ENCODE measurements at places on chromosomes 2 and 18. TPM values are rescaled to one million over a fixed set of nuclear protein-coding genes. Genes with fewer than 3 reads are reported as not detected.

The SCN7A gene
- 2.2 TPM for total RNA-seq

The REG3G gene
- not detected for total RNA-seq

The DOK6 gene
- total RNA-seq: 5.1 TPM

The COBLL1 gene
- 110 TPM for total RNA-seq

The MROH2A gene
- not detected for total RNA-seq

GRCh38 chr2:54295911-54296310 is 39.9 kb upstream of the TSPYL6 start:
- H3K4me3 ChIP-seq: no peak overlapping the region
- no peak overlapping the region for H3K27ac ChIP-seq
- peaks cover 8% of the 10 kb centered on the region for H3K27me3 ChIP-seq
- no peaks in the 10 kb centered on the region for H3K36me3 ChIP-seq

DNA sequence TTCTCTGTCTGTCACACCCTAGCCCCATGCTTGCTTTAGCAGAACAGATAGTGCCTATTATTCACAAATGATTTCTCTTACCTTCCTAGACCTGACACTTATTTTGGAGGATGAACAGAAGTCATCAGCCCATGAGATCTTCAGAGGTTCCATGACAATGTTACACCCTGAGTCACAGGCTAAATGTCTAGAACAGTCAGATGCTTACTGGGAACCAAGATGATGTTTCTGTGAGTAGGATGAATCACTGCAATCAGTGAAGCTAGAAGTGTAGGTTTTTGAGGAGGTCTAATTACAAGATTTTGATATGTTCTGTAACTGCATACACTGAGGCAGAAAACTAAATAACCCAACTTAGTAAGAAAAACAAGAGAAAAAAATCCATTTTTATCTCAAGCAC is 123.0 kb upstream of the THUMPD2 start:
- no peak overlapping the region for H3K27ac ChIP-seq
- H3K4me3 ChIP-seq: no peak overlapping the region
- no peak for DNase-seq
- peaks cover 29% of the 10 kb centered on the region for H3K27me3 ChIP-seq

DNA sequence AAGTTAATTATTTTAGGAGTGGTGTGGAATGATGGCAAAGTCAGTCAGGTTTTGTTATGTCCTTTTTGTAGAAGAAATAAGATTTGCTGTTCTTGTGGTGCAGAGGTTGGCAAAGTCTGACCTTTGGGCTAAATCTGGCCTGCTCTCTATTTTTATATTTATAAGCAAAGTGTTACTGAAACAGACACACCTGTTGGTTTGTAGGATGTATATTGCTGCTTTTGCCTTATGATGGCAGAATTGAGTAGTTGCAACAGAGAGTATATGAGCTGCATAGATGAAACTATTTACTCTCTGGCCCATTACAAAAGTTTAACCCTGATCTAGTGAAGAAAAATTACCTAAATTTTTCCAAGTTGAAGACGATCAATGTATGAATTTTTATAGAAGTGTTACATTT is 34.1 kb upstream of the KCNJ13 start:
- no peak overlapping the region for H3K4me3 ChIP-seq
- peaks cover 40% of the 10 kb centered on the region for H3K36me3 ChIP-seq
- DNase-seq: no peak
- H3K27me3 ChIP-seq: no peaks in the 10 kb centered on the region
- H3K27ac ChIP-seq: no peak overlapping the region

- no peak overlapping the region for H3K27ac ChIP-seq
- no peak for DNase-seq
Observed at GRCh38 chr2:107822302-107822701, 4.4 kb upstream of the RGPD4 start.

DNA sequence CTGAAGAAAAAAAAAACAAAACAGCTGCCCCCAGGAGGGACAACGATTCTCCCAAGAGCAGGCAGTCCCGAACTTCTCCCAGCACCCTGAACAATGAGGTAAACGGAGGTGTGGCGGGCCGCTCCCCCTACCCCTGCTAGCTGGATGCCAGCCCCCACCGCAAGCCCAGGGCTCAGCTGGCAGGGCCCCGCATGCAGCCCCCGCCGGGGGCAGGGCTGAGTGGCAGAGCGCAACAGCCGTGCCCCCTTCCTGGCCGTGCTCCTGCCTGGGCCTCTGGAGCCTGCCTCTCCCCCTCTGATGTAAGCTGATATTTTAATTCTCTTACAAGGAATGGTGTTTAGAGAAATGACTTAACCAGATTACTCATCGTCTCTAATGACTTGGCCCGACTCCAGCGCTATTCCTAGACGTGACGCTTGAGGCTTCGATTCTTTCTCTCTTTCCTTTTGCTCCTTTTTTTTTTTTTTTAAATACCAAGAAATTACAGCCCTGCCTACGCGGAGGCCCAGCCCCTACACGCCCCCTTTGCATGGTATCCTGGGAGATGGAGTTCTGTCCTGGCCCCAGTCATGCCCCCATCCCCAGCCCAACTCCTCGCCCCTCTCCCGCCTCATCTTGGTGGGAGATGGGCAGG is 4.6 kb upstream of the ARID5A start:
- H3K27ac ChIP-seq: peak overlapping the region; percentile 89
- peak overlapping the region; percentile 61 for H3K4me3 ChIP-seq
- DNase-seq: peak; percentile 84
- no peaks in the 10 kb centered on the region for H3K36me3 ChIP-seq

DNA sequence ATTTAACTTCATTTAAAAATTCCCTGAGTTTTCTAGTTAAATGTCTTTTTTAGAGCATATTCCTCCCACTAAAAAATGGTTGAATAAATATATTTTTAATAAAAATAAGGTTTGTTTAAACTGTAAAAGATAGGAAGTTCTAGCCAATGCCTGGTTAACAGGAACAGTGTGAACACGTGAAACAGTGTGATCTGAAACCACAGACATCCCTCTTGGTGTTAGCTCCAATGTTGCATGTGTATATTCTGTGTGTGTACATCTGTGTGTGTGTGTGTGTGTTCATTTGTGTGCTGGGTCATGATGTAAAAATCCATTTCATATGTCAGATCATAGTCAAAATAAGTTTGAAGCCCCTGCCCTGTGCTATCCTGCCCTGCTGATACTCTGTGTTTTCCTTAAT is 6.1 kb upstream of the SOX11 start:
- peaks cover 2% of the 10 kb centered on the region for H3K27me3 ChIP-seq
- H3K36me3 ChIP-seq: peaks cover 10% of the 10 kb centered on the region
- H3K27ac ChIP-seq: no peak overlapping the region
- peaks cover 17% of the 10 kb centered on the region for H3K4me1 ChIP-seq

DNA sequence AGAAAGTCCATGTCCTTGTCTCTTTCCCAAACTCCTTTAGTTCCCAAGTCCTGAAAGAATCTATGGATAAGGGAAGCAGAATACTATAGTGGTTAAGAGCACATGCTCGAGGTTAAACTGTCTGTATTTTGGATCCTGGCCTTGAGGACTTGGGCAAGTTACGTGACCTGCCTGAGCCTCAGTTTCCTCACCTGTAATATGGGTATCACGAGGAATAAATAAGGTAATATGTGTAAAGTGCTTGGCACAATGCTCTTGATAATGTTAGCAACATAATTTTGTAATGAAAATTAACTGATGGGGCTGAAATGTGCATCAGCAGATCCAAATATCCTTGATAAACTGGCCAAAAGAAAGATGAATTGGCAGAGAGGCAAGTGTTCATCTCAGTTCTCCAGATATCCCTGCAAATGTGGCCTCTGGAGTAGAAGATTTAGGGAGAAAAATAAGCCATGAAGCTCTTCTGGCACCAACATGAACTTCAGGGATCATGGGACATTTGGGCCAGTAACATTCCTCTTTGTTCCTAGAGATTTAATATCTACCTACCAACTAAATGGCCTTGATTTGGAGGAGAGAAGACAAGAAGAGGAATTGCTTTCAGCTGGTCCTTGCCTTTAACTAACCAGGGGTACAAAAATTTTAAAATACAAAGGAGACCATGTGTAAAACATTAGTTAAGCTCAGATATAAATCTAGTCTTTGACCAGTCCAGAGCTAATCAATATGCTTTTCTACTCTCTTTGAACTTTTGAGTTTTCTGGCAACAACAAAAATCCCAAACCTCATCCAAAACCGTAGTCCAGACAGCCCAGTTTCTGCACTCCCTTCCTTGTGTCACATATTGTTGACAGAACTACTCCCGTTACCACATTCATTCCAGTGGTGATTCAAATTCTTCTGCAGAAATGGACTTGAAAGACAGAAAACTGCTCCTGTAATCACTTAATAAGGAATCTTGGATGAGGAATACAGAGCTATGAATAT is 52.7 kb upstream of the EML4 start:
- no peaks in the 10 kb centered on the region for H3K27me3 ChIP-seq
- peaks cover 38% of the 10 kb centered on the region for H3K4me1 ChIP-seq
- H3K36me3 ChIP-seq: no peaks in the 10 kb centered on the region
- H3K4me3 ChIP-seq: no peak overlapping the region
- no peak for DNase-seq
- H3K27ac ChIP-seq: peak overlapping the region; percentile 14

DNA sequence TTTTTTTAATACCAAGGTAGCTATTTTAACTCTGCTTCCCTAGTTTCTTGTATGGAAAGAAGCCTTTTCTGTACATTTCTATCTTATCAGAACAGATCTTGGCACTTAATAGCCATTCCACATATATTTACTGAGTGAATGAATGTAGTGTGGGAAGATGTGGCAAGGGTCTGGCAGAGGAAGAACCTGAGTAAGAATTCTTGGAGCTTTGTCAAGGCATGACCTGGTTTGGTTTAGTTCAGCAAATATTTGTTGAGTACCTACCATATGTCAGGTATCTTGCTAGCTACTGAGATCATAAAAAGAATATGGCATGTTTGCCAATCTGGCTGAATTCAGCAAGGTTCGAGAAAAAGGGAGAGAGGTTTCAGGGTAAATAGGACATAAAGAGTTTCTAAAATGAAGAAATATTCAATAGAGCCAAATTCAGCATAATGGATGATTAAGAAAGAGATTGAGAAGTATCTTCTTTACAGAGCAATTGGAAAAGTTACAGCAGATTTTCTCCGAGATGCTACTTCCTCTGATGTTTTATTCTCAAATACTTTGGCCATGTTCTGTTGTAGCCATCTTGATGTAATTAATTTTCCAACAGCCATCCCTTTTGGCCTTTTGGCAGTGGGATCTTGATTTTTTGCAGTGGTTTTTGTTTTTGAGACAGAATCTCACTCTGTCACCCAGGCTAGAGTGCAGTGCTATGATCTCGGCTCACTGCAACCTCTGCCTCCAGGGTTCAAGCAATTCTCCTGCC is 21.7 kb upstream of the MEP1B start:
- no peaks in the 10 kb centered on the region for H3K4me1 ChIP-seq
- H3K27me3 ChIP-seq: peaks cover 5% of the 10 kb centered on the region
- H3K27ac ChIP-seq: no peak overlapping the region
- H3K4me3 ChIP-seq: no peak overlapping the region
- no peaks in the 10 kb centered on the region for H3K36me3 ChIP-seq

DNA sequence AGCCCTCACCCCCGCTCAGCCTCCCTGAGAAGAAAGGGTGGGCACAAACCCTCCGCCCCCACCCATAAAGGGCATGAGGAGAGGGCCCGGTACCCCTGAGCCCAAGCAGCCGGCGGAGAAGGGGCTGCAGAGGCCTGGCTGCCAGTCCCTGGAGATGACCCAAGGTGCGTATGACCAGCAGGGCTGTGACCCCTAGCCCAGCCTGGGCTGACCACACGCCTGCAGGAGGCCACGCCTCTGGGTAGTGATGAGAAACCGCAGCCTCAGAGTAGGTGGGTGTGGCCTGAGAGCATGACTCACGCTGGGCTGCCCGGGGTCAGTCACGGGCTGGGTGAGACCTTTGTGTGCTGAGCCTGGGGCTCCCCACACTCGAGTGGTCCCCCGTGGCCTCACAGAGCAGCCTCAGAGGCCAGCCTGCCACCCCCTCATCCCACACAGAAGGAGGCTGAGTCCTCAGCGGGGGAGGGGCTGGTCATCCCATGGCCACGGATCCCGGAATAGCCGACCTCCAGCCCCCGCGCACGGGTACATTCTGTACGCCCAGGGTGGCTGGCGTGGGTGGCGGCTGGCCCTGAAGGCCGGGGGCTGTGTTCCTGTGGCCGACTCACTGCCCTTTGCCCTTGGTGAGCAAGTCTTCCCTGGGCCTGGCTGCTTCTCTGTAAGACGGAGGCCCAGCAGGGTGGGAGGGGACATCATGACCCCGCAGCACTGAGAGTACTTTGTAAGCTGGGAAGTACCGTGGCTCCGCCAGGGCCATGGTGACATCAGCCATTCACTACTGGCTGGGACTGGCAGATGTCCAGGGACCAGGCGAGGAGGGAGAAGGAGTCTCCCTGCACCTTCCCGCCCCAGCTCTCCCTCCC is 110.8 kb upstream of the OTOS start:
- peaks cover 81% of the 10 kb centered on the region for H3K4me1 ChIP-seq
- peak; percentile 64 for DNase-seq
- no peaks in the 10 kb centered on the region for H3K27me3 ChIP-seq
- H3K4me3 ChIP-seq: no peak overlapping the region

GRCh38 chr18:54134053-54134452 is 90.4 kb downstream of the MBD2 start:
- no peaks in the 10 kb centered on the region for H3K27me3 ChIP-seq
- DNase-seq: no peak
- H3K4me3 ChIP-seq: no peak overlapping the region
- no peak overlapping the region for H3K27ac ChIP-seq
- H3K4me1 ChIP-seq: peaks cover 9% of the 10 kb centered on the region

DNA sequence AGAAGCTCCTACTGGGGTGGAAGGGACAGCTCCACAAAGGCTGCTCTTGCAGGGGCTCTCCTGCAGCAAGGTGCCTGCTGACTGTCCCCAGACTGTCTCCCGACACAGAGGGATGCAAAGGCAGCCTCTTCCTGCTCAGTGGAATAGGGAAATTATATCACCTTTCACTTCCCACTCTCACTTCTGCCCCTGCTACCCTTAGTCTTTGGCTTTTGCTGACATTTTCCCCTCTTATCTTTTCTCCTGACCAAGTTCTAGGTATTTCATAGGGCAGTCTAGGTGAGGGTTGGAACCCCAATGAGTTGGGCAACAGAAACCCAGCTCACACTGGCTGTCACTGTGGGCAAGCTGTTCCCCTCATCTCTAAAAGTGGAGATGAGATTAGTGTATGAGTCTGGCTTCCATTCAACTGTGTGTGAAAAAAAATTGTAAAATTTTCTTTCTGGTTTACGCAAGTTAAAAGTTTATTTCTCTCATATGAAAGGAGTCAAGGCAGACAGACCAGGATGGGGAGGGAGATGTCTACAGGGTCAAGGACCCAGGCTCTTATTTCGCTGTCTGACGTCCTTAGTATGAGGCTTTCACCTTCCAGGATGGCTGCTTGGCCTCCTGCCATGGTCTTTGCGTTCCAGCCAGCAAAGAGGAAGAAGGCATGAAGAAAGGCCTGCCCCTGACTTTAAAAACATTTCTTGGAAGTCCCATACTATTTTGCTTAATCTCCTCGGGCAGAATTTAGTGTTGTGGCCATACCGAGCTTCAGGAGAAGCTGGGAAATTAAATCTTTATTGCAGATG is 7.5 kb upstream of the MOCOS start:
- H3K27me3 ChIP-seq: peaks cover 1% of the 10 kb centered on the region
- peaks cover 9% of the 10 kb centered on the region for H3K36me3 ChIP-seq
- peak overlapping the region; percentile 77 for H3K27ac ChIP-seq
- no peak for DNase-seq
- H3K4me3 ChIP-seq: no peak overlapping the region
- H3K4me1 ChIP-seq: peaks cover 15% of the 10 kb centered on the region

All from mesothelial cell of epicardium (in vitro differentiated cells).